NCI-H146 (cell line): ENCODE measurements at places on chromosomes 5 and 9.

GRCh38 chr5:154834053-154834452 is 16.4 kb downstream of the FAXDC2 start:
- DNase-seq: no peak

- no peak for DNase-seq
These were observed 26.6 kb downstream of the IDNK start for GRCh38 chr9:83649515-83649914.

DNA sequence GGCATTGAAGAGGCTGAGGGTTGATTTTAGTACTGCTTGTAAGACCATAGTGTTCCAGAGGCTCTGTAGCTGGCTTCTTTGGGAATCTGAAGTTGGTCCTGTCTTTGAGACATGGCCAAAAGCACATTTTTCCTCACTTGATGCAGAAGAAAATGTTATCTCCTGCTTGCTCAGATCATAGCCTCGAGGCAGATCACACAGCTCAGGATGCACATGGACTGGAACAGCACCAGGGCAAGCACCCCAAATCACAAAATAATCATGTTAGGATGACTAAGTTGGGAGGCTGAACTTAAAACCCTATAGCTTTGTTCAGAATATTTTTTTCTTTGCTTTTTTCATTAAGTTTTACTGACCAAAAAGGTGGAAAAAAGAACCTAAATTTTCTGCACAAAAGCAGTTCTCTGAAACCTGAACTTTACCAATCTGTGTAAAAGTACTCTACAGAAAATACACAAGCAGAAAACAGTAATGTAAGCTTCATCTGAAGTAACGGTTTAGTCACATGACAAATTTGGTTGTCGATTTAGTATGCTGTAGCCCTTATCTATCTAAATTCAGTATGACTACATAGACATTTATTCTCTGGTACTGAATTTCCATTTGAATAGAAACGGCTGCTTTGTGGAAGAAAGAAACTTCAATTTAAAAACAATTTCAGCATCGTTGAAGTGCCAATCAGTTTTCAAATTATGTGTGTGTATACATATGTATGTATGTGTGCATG is 3.4 kb downstream of the KLHL9 start:
- no peak for DNase-seq

DNA sequence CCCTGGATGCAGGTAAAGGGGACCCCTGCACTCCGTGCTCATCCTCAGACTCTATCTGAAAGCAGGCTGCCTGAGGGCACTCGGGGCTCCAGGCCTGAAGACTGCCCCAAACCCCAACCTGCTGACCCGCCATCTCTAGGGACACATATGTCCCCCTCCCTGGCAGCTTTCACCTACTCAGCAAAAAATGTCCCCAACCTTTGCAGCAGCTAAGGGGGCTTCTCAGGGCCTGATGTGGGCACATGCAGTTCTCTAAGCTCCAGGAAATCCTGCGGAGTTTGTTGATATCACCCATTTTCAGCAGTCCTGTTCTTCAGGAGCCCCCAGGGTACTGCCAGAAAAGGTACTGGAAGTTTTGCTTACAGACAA is 2.2 kb upstream of the DPH7 start:
- no peak for DNase-seq

- DNase-seq: no peak
These were observed 360.8 kb downstream of the NTRK2 start for GRCh38 chr9:85030316-85030715.

- no peak for DNase-seq
These were observed 91.4 kb upstream of the PHYKPL start for GRCh38 chr5:178323961-178324360.

- peak; percentile 79 for DNase-seq
These were observed 37.6 kb downstream of the ANKRD33B start for GRCh38 chr5:10601246-10602030.

DNA sequence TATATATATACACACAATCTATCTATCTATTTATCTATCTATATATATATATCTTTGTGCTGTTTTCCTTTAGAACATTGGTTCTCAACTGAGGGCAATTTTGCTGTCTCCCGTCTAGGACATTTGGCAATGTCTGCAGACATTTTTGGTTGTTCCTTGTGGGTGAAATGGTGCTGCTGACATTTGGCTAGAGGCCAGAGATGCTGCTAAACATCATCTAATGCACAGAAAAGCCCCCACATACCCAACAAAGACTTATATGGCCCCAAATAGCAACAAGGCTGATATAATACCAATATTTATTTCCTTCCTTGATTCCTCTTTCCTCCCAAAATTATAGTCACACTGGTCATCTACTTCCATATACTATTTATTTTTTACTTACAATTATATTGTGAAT is 197.5 kb downstream of the TRPM3 start:
- DNase-seq: no peak

DNA sequence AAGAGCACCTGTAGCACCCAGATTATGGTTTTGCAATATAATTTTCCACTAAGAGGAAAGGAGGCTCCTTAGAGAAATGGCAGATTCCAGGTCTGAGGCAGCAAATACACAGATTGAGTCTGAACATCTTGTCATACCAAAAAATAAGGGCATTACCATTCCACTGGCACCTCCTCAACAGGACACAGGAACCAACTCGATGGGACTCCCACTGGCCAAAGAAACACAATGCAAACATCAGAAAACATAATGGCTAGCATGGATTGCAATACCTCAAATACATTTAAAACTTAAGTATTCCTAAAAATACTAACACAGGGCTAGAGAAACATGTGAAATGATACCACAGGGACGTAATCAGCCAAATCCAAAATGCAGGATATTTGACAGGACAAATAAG is 12.4 kb upstream of the RANBP17 start:
- no peak for DNase-seq

- no peak for DNase-seq
These were observed 17.9 kb downstream of the EXD3 start for GRCh38 chr9:137404961-137405567.

- DNase-seq: peak; percentile 40
These were observed 31.0 kb upstream of the NR3C1 start for GRCh38 chr5:143434261-143435209.

DNA sequence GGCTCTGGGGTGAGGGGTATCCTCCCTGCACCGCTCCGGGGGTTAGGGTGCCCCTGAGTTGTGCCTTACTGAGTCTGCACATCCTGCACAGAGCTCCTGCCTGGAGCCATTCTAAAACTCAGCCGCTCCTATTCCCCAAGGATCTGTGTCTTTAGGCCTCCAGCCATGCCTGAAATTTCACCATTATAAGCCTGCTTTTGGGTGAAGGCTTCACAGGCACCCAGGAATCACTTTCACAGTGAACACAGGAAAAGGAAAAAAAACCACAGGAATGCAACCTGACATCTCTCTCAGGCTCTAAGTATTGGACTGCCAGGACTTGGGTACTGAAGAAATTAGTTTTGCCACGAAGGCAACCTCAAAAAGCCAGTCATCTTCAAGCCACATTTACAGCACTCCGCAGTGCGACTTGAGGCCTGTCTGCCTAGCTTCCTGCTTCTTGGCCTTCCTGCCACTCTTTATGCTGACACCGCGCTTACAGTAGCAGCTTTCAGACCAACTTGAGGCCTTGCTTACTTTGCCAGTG is 30.9 kb downstream of the GALNT10 start:
- DNase-seq: no peak

- DNase-seq: no peak
These were observed 4.3 kb downstream of the PIP5KL1 start for GRCh38 chr9:127925959-127926905.

- DNase-seq: no peak
These were observed 137.3 kb downstream of the FAM114A2 start for GRCh38 chr5:153901449-153901848.

DNA sequence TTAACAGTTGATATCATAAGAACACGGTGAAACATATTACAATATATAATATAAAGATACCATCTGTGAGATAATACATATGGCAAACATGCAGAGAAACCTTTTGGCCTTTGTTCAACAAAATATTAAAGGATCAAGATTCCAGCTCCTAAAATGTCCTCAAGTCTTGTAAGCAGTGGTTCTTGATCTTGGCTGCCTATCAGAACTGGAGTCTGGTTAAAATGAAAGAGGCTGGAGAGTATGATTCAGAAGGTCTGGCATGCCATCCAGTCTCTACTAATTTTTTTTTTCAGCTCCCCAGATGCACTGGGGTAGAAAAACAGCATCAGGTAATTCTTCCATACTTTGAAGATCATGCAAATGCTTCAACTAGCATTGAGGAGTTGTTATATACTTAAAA is 83.2 kb downstream of the TNC start:
- no peak for DNase-seq

DNA sequence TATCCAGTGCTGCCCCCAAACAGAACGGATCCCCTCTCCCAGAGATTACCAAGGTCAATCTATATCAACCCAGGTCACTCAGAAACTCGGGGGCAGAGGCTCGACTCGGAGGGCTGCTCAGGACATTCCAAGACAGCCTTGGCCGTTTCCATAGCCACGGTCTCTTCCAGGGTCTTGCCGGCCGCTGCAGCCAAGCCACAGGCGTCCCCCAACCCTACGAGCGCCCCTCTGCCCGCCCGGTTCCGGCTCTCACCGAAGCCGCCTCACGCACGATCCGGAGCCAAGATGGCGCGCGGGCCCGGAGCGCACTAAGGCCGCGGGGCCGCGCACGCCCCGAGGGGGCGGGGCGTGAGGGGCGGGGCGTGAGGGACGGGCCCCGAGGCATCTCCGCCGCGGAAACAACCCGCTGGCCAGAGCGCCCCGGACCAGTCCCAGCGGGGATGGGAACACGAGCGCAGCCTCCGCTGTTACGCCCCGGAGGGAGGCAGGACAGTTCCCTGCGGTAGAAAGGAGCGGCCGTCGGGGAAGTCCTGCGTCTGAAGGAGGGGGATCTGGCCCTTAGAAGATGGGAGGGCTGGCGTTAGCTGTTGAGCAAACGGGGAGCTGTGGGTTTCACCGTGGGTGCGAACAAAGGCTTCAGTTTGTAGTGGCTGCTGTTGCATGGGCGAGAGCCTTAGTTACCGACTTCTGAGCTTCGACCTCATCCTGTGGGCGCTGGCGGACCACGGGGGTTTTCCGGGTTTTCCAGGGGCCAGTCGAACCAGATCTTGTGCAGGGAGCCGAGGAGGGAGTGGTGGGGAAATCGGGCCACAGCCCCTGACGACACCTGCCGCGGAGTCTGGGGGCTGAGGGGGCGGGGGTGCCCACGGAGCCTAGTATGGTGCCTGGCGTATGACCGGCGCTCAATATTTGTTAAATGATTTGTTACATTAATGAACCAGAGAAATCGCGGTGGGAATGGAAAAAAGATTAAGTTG is at the start of gene RPP25L:
TSS of gene RPP25L (minus strand) at position 287 of the 977 bp plus-strand sequence. CDS start 801 bp downstream, outside the sequence.
- peak; percentile 89 for DNase-seq

GRCh38 chr5:175444060-175444904 is at the start of gene DRD1:
TSS of gene DRD1 (minus strand) at chr5:175444182. CDS start at chr5:175443099, 1,083 bp downstream.
- DNase-seq: peak; percentile 59

DNA sequence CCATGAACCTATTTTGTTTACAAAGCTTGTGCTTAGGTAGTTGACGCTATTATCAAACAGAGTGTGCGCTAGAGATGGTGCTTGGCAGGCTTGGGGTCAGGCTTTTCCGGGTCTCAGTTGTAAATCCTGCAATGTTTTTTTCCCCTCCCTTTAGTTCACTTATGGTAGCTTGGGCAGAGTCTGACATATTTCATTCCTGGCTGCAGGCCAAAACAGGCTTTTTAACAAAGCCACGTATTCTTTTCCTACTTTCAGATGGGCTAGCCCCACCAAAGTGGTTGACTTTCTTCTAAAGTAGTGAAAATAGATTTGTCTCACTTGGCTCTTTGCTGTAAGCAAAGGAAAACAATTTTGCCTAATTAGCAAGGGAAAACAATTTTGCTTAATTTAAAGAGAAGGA is 58.0 kb upstream of the FBN2 start:
- no peak for DNase-seq

- no peak for DNase-seq
These were observed 22.1 kb downstream of the CAMSAP1 start for GRCh38 chr9:135885100-135885853.

DNA sequence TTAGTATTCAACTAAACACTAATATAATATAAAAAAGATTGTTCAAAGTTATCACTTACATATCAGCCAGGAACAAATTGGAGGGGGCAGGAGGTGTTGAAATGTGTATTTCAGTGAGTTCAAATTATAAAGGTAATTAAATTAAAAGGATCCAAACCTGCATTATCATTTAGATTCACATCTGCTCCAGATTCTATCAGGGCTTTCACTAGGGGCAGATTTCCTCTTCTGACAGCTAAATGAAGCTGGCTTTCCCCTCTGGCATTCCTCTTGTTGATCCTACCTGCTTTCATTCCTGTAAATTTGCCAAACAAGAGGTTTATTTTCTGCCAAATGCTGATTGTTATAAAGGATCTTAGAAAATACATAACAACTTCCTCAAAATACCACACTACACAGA is 86.3 kb upstream of the GCNT4 start:
- DNase-seq: no peak

DNA sequence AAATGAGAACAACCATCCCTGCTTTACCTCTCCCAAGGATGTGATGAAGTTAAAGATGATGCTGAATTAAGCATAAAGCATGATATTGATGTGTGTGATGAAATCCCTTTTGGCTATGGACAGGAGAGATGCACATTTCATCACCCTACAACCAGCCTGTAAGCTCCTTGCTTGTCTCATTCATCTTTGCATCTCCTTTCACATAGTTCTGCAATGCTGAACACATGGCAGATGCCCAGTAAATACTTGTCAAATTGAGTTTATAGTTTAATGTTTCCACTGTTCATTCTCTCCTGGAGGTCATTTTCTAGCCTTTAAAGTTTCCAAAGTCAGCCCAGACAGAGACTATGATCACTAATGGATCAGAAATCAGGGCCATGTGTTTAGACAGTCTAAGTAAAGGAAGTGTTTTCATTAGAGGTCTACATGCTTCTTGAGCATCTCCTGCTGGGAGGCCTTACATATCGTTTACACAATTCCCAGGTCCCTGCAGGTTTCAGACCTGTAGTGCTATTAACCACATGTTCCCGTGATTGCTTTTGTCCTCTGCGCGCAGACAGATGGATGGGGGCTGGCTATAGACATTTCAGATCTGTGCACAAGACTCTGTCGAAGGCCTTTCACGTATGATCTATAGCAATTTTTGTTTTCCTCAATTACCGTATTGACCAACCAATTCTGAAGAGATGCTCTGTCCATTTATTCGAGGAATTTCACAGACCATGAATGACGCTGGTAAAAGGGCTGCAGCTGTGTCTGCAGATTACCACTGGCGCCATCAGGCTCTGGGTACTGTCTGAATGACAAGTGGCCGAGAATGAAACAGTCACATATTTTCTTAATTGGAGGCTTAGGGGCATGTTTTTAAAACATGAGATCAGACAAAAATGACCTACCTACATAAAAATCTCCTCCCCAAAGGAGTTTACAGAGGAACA is 49.0 kb upstream of the CKMT2 start:
- peak; percentile 88 for DNase-seq

- DNase-seq: no peak
These were observed 652.3 kb downstream of the BNC2 start for GRCh38 chr9:16217943-16218701.
